Fibroblast of mammary gland (primary cell): ENCODE measurements at places on chromosomes 11 and 22.

DNA sequence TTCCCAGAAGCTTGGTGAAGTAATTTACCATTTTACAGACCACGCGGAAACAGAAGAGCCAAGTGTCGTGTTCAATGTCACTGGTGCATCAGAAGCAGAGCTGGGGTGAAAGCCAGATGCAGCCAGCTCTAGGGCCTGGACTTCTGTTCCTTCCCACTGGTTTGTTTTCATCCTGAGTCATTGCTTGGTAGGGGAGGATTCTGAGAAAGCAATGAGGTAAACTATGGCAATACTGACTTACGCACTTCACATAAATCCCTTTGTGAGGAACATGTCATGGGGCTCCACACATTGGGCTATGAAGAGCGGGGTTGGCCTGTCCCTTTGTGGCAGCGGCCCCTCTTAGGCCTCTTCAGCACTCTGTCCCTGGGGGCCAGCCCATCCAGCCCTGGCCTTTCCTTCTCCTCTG is 52.4 kb upstream of the RBFOX2 start:
- DNase-seq = peak; percentile 99

DNA sequence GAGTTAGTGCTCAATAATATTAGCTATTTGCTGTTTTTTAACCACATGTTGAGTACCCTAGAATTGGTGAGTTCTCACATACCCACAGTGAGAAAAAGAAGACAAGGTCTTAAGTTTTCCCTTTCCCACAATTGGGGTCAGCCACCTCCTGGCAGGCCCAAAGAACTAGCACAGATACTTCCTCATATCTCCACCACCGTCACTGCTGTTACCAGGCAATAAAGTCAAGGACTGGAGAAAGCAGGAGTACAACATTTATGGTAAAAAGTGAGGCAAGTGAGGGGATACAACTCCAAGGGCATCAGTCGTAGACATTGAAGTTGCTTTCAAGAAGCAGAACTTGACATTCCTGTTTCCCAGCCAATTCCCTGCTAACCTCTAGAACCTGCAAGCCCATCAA is 19.6 kb downstream of the ELP4 start:
- no peak for DNase-seq

DNA sequence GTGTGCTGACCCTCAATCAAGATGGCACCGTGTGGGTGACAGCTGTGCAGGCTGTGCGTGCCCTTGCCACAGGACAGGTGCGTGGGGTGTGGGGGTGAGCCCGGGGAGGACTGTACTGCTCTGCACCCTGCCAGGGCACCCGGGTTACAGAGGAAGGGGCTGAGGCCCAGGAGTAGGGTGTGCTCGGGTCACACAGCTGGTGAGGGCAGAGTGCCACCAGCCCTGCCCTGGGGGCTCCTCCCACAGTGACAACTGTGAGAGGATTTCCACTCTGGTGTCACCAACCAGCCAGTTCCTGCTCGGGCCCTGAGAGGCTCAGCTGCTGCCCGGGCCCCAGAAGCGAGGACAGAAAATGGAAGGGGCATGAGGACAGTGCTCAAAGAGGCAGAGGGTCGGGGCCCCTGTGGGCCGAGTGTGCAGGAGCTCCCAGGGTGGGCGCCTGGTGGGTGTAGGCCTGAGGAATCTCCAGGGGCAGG is 20.5 kb downstream of the TRMU start:
- DNase-seq = no peak

DNA sequence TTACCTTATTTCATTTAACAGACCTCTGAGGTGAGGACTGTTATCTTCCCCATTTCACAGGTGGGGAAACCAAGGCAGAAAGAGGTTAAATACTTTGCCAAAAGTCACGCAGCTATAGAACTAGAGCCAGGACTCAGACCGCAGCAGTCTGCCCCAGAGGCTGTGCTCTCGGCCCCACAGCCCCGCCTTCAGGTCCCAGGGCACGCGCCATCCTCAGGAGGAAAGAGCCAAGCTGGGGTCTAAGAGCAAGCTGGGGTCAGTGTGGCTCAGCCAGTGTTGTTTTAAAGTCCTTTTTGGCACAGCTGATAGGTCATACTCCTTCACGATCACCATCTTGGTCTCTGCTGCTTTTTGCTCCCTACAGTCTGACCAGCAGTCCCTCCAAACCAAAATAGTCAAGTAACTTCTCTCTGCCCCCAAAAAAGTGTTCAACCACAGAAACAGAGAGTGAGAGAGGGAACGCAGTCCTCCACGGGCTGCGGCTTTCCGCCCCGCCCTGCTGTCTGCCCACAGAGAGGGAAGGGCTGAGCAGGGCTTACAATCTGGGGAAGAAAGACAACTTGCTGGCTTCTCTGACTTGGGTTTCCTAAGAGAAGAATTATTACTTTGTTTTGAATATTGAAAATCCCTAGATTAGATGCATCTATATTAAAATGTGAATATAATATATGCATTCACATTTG is 137.2 kb upstream of the OPCML start:
- DNase-seq = no peak

- no peak for DNase-seq
Observed at GRCh38 chr22:35746248-35746647, 28.6 kb downstream of the APOL5 start.

DNA sequence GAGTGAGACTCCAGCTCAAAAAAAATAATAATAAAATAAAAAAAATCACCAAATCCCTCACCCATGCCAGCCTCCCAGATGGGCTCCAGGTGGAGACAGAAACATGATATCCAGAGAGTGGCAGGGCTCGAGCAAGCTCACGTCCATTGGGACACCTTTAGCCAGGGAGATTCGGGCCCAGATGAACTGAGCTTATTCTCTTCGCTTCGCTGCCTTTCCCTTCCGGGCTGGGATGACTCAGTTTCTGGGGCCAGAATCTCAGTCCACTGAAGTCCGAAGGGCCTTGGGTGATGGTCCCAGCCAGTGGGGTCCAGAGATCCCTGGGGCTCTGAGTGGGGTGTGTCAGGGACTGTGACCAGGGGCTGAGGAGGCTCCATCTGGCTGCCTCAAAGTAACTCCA is 23.0 kb upstream of the MYEOV start:
- DNase-seq = no peak

GRCh38 chr11:114606003-114606801 is 10.6 kb upstream of the NXPE4 start:
- DNase-seq = peak; percentile 8

DNA sequence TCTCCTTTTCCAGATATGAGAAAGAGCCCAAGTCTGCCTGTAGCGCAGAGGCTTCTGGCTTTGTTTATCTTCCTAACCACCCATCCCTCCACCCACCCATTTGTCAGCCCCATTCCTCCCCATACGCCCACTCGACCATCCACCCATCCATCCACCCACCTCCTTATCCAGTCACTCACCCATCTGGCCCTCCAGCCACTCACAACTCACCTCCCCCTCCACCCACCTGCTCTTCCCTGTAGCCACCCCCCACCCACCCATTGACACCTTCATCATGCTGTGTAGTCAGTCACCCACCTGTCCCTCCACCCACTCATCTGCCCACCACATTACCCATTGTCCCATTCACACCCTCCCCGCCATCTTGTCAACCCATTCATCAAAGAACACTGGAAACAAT is 5.5 kb downstream of the CST6 start:
- DNase-seq = no peak

DNA sequence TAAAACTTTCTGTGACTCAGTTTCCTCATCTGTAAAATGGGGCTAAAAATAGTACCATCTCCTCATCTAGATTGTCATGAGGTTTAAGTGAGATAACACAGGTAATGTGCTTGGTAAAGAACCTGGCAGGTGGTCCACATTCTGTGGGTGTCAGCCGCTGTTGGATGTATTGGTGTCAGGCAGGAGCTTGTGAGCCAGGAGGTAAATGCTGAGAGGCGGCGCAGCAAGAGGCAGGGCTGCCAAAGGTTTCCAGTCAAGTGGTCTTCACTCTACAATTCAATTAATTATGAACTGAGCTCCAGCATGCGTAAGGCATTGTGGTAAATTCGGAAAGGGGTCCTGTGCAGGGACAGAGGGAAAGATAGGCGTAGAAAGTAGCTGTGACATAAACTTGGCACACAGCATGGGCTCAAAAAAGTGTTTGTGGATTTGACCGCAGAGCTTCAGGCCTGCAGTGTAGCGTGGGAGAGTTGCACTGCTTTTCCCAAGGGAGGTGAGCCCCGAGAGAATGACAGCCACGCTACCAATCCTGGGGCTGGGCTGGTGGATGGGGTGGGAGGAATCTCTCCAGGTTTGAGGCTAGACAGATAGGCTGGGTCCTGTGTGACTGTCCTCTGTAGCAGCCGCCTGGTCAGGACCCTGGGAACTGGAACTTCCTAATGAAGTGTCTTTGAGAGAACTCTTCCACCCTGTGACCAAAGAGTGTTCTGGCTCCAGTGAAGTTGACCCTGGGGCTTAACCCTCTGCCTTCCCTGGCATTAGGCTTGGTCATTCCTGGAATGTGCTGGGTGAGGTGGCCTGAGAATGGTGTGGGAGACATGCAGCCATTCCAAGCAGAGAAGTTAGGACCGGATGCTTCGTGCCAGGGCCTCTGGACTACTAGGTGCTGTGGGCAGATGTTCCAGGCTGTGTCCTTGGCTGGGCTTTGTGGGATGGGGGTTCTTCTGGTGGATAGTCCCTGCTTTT is 122.4 kb downstream of the FEZ1 start:
- no peak for DNase-seq

GRCh38 chr11:33936725-33937604 is 45.1 kb upstream of the LMO2 start:
- DNase-seq = peak; percentile 57

DNA sequence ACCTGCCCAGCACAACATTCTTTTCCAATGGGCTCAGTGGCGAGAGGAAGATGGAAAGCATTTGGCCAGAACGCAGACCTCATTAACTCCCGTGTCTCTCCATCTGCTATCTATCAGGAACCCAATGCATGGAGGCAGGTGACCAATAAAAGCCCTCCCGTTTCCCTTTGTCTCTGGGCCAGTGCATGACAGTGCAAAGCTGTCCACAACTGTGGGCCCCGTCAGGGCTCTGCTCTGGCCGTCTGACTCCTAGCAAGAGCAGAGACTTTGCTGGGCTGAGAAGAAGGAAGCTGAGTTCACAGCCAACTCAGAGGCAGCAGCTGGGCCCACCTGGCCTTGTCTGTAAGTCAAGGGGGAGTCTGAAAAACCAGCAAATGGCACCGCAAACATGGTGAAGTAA is 177.8 kb downstream of the TENM4 start:
- no peak for DNase-seq

GRCh38 chr22:41826430-41827383 is 6.2 kb upstream of the SREBF2 start:
- DNase-seq = no peak

GRCh38 chr11:129259931-129260348 is 67.8 kb upstream of the ARHGAP32 start:
- DNase-seq = no peak

- no peak for DNase-seq
Observed at GRCh38 chr22:38946771-38947170, 10.6 kb upstream of the APOBEC3A start.

DNA sequence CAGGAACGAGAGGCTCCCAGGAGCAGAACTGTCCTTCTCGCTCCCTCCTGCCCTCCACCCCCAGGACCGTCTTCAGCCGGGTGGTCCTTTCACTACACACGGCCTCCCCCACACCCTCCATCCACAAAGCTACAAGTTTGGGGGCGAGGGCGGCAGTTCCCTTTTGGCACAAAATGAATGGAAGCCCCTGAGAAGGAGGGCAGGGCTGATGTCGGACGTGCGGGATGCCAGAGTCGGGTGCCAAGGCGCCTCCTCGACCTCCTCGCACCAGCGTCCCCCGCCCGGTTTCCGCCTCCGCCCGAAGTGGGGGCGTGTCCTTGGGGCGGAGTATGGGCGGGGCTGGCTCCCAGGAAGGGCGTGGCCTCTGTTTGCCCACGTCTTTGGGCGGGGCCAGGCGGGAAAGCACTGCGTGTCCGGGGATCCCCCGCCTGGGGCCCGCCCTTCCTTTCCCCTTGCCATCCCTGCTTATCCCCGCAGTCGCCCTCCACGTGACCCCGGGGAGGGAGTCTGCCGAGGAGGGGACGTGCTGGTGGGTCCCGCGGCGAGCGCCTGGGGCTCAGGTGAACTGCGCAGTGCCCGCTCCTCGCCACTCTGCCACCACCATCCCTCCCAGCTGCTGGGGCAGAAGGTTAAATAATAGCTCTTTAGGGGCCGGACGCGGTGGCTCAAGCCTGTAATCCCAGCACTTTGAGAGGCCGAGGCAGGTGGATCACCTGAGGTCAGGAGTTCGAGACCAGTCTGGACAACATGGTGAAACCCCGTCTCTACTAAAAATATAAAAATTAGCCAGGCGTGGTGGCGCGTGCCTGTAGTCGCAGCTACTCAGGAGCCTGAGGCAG is 937 bp upstream of the EFEMP2 start:
- peak; percentile 88 for DNase-seq

- no peak for DNase-seq
Observed at GRCh38 chr11:16767957-16768356, 29.5 kb downstream of the C11orf58 start.

DNA sequence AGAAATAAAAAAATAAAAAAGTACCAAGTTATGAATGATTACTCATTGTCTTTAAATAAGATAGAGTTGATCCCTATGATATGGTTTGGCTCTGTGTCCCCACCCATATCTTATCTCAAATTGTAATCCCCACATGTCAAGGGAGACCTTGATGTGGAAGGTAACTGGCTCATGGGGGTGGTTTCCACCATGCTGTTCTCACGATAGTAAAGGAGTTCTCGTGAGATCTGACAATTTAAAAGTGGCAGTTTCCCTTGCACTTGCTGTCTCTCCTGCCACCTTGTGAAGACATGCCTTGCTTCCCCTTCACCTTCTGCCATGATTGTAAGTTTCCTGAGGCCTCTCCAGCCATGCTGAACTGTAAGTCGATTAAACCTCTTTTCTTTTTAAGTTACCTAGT is 18.8 kb downstream of the QSER1 start:
- no peak for DNase-seq

DNA sequence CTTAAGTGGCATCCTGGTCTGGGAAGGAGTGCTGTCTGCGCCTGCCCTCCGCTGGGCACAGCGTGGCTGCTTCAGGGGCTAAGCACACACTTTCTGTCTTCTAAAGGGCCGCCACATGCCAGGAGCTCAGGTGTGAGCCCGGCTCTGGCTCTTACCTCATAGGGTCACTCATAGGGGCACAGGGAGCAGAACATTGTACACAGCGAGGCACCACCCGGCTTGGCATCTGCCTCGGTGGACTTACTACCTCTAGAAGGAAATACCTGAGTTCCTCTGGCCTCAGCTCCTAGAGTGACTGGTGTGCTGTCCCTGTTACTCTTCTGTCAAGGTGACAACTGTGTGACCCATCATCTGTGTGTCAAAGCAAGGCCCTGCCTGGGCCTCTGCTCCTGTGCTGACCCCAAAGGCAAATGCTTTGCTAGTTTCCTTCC is 13.4 kb downstream of the NEAT1 start:
- DNase-seq = peak; percentile 53

GRCh38 chr11:64341429-64341828 is 1.4 kb downstream of the CCDC88B start:
- DNase-seq = no peak

- DNase-seq = peak; percentile 3
Observed at GRCh38 chr11:78694152-78694551, 119.5 kb upstream of the NARS2 start.
